Heart left ventricle (tissue), 16 donors: ENCODE measurements at places on chromosomes 6 and 20. TPM values are rescaled to one million over a fixed set of nuclear protein-coding genes. Genes with fewer than 3 reads are reported as not detected.

DNA sequence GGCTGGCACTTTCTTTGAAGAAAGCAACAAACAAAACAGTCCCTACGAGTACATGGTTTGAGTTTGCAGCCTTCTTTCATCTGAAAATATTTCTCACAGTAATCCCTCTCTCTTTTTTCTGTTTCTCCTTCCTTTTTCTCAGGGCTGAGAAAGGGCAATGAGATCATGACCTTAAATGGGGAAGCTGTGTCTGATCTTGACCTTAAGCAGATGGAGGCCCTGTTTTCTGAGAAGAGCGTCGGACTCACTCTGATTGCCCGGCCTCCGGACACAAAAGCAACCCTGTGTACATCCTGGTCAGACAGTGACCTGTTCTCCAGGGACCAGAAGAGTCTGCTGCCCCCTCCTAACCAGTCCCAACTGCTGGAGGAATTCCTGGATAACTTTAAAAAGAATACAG, 80.7 kb upstream of the CLDN20 start:
- no peak for DNase-seq

GRCh38 chr20:48544402-48545339, 283.1 kb downstream of the PREX1 start:
- DNase-seq, result no peak

DNA sequence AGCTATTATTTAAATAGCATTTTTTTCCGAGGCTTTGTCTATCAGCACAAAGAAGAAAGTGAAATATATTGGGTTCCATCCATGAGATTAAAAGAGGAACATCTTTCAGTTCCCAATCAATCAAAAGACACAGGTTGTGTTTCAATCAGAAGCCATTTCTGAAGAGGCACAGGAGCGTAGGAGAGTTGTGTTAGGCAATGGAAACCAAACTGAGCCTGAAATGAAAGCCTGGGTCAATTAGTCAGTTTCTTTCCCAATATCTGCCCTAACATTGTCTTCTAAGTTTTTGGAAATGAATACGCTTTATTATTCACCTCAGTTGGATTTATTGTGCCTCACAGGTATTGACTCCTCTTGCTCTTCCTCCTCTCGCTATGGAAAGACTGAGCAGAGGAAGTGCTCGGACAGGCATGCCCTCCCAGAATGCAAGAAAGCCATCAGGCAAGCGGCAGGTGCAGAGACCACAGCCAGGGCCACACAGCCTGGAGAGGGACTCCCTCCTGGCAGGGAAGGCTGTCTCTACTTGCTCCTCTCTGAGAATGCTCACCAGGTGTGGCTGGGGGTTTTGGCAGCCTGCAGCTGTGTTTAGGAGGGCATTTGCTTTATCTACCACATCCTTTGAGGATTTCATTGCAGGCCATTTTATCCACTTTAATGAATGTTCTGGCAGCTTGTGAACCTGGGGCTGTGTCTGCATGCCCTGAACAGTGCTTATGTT, 100.8 kb upstream of the NEDD9 start:
- DNase-seq, result no peak

Gene GPR6
- not detected for total RNA-seq

Gene SYNJ2
- 16.7 TPM for total RNA-seq

DNA sequence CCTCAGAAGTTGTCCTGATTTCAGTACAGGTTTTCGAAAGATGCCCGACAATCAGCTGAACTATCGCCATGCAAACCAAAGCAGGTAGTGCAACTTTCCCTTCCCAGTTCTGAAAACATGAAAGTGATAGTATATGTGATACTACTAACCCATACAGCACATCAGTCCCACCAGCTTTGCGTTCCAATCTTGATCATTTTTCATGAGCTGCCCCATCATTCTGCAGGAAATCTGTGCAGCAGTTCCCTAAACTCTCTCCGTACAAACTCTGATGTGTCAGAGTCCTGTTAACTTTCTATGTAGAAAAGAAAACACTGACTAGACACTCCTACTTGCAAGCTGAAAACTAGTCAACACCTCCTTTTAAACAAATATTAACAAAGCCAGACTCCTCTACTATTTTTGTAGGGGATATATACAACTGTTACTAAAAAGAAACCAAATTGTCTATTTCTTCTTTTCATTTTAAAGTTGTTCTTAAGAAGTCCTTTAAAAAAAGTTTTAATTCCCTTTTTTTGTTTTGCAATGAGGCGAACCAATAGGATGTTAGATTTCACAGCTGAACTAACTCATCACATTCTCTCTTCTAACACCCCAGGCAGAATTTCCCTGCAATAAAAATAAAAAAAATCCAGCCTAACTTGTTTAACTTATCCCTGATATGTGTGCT, 99.6 kb upstream of the DST start:
- DNase-seq, result no peak

Gene SLC2A10
- 3.2 TPM for total RNA-seq

DNA sequence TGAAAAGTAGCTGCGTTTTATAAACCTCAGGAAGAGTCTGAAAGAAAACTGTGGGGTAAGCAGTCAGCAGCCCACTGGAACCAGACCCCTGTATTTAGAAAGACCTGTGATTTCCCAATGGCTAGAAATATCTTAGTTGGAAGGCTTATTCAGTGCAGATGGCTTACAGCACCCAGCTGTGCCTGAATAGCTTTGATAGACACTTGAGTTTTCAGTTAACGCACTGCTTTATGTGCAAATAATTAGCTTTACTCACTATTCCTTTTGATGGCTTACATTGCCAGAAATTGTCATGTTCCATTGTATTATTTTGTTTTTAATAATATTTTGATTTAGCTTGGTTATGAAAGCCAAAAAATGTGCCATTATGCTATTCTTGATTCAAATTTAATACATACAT, 465.3 kb upstream of the SYNCRIP start:
- DNase-seq, result no peak

Gene PNLDC1
- 0.67 TPM for total RNA-seq

DNA sequence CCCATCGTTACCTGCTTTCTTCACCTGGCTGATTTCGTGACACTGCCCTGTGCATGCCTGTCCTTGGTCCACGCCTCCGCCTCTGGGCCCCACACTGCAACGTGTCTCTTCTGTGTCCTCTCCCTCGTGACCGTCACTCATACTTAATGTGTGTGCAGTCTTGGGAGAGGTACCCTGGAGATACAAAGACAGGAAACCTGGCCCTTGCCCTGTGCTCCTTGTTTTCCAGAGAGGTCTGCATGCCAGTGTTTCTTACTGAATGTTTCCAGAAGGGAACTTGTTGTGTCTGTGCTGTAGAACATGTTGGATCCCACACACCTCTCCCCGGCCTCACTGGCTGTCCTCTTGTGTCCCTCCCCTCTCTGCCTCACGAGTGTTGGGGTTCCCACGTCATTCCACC, 45.8 kb downstream of the SNX9 start:
- DNase-seq, result no peak

GRCh38 chr6:82085701-82086100, 161.8 kb downstream of the IBTK start:
- DNase-seq, result no peak

DNA sequence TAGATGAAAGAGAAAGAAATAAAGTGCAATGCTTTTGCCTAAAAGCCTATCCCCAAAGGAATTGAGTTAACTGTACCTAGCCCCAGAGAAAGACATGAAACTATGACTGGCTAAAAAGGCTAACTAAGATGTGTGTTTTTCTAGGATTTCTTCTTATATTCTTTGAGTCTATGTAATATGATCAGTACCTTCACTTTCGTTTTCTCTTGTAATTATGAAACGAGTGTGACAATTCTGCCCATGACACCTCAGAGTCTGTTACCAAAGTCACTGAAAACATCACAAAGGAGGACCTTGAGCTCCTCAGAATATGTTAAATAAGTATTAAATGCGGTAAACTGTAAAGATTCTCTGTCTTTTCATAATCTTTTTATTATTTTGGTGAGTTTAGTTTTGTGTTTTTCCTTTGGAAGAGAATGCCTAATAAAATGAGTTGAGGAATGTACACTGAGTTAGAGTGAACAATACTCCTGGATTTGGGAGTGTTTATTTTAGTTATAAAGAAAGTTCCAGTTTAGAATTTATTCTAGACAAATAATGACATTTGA, 141.3 kb downstream of the FUT9 start:
- no peak for DNase-seq

Gene C2
- total RNA-seq, result 5.9 TPM

DNA sequence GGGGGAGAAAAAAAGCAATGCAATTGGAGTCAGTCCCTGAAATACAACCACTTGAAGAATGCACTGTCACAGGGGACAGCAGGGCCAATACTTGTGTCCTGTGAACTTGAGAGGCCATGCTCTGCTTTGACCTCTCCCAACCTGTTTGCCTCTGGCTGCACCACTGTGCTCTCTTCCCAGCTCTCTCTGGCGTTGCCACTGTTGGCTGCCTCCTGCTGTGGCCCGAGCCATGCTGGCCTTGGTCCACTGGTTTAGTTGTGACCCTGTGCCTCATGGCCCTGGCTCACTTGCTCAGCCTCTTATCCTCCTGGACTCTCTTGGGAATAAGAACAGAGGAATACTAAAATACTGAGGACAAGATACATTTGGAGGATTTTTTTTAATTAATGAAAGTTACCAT, 14.5 kb upstream of the FBXO30 start:
- peak; percentile 39 for DNase-seq

GRCh38 chr6:145844933-145845540, 30.4 kb upstream of the FBXO30 start:
- no peak for DNase-seq

Gene MEI4
- 0.39 TPM for total RNA-seq

DNA sequence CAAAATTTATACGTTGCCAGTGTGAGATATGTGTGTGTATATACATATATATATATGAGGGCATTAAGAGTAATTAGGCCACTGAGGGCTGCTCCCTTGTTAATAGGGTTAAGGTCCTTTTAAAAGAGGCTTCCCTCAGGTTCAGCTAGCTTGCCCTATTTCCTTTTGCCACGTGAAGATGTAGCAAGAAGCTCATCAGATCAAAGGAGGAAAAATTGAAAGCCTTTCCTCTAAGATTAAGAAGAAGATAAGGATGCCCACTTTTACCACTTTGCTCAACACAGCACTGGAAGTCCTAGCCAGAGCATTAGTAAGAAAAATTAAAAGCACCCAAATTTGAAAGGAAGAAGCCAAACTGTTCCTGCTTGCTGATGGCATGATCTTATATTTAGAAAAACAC, 33.2 kb upstream of the ISM1 start:
- DNase-seq, result no peak

- no peak for DNase-seq
Observed at GRCh38 chr6:140434761-140435160, 1060.3 kb upstream of the CITED2 start.

Gene ENPP5
- total RNA-seq, result 3.8 TPM

- DNase-seq, result no peak
Observed at GRCh38 chr6:34237316-34237721, 646 bp downstream of the HMGA1 start.

DNA sequence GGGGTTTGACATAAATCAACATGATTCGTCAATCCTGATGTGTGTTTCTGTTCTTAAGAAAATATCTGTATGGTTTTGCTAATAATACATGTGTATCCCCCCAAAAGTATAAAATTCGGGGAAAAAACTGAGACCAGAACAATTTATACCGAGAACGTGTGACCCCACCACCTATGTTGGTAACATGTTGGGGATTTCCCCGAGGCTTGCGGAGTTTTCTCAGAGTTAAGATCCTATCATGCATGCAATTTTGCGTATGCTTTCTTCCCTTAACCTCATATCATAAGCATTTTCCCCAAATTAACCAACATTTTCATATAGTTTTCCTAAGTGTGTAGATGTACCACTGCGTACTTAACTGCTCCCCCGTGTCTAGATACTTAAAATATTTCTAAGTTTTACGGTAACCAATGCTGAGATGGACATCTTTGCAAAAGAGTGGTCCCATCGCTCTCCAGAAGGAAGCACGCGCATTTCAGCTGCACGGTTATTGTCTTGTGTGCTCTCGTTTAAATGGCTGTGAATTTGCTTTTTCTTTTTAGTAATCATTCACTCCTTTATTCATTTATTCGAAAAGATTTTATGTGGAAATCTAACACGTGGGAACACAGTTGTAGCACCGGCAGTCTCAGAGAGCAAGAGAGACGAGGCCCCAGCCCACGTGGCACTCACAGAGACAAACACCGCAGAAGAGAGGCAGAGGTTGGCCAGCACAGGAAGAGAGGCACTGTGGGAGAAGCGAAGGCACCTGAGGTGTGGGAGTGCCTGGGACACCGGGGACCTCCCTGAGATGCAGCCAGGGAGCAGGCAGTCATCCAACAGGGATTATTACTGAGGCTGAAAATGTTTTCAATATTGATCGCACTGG, 13.2 kb upstream of the IRF4 start:
- no peak for DNase-seq

Gene LAMA5
- 83.8 TPM for total RNA-seq

- no peak for DNase-seq
Observed at GRCh38 chr6:159418997-159419396, 249.8 kb downstream of the FNDC1 start.

DNA sequence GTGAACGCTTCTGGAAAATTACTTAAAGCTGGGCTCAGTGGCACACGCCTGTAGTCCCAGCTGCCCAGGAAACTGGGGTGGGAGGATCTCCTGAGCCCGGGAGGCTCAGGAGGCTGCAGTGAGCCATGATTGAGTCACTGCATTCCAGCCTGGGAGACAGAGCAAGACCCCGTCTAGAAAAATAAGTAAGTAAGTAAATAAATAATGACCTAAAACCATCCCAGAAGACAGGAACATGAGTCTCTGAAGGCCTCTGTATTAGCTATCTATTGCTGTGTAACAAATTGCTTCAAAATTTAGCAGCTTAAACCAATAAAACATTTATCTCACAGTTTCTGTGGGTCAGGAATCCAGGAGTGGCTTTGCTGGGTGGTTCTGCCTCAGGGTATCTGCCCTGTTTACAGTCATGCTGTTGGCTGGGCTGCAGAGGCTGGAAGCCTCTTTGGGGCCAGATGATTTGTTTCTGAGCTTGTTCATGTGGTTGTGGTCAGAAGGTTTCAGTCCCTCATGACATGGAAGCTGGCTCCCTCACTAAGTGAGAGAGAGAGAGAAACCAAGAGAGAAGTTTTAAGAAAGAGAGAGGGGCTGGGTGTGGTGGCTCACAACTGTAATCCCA, 48.4 kb upstream of the NCOA3 start:
- peak; percentile 40 for DNase-seq

- no peak for DNase-seq
Observed at GRCh38 chr6:82056567-82056966, 191.0 kb downstream of the IBTK start.

DNA sequence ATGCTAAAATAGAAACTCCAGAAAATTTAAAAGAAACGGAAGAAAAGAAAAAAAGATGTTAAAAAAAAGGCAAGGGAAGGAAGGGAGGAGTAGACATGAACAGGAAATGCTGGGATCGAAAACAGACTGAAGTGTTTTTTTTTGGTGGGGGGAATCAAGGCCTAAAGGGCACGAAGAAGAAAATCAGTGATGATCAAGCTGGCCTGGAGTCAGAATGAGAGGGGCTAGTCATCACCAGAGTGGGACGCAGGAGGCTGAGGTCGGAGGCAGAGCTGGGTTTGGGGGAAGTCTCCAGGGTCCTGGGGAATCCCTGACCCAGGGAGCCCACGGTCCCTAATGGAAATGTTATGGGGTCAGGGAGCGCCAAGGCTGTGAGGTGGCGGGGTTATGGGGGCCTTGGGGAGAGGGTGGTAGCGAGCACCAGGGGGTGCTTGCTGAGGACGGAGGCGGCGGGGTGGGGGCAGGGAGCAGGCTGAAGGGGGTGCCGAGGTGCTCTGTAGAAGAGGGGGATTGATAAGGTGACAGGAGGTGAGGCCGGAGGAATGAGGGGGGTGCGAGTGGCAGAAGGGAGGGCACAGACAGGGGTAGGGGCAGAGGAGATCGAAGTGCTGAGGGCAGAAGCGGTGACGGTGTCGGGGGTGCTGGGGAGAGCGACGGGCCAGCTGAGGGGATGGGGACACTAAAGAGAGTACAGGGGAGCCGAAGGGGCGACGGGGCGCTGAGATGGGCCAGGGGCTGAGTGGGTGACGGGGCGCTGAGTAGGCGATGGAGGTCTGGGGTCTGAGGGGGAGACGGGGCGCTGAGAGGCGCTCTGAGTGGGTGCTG, 684 bp downstream of the ZNFX1 start:
- DNase-seq, result peak; percentile 70

Gene CLPSL1
- not detected for total RNA-seq
